ENCODE measurements at places on chromosomes 1 and 21.
A peak's percentile ranks its signal among the peaks of the same experiment; 100 is the strongest.

GRCh38 chr1:115911294-115911693 is 65.0 kb upstream of the SLC22A15 start:
- no peak for DNase-seq

DNA sequence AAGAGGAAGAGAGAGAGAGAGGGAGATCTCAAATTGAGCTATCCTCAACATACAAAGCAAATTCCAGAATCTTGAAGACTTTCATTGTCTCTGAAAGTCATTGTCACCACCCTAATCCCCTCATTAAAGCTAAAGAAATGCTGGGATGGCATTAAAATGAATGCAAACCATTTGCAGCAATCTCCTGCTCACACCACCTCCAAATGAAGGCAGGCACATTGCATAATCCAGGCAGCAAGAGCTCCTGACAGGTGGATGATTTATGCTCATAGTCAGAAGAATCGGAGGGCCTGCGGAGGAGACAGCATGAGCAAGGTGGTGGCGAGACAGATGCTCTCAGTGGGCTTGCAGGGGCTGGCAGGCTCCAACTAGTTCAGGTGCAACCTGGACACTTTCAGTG is 90.2 kb downstream of the ESRRG start:
- no peak for DNase-seq

DNA sequence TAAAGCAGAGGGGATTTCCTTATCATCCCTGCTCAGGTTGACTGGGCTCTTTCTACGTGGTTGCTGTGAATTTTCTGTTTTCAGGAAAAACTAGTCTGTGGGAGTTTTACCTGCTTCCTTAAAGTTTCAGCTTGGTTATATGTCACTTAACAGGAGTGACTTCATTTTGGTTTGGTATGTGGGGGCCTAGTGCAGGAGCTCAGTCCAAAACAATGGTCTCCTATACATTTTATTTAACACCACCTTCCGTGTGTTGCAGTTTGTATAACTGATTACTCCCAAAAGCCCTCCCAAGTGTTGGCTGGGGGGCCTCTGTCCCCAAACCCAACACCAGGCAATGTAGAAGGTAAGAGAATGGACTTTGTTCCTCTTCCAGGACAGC is 5.3 kb downstream of the IL23R start:
- no peak for DNase-seq

DNA sequence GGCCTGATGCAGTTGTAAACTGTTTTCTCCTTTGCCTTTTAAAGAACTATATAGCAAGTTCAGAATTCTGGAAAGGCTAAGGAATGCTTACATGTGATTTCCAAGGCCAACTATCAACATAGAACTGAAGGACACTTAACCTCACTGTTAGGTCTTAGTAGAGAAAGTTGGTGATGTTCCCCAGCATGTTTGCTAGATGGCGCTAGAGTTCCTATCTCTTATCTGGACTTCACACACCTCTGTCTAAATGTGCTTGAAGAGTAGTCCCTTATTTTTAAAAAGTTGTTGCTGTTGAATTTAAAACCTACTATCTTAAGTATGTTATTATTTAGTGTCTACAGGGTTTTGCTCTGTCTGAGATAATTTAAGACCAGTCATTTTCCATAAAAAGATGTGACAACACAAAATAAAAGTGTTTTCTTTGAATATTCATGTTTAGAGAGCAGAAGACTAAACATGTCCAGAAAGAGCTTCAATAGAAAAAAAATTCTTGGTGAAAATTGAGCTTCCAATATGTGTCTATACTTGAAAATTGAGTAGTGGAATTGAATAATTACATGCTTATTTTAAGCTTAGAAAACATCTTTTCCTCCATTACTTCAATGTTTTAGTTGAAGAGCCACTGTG is 237.3 kb downstream of the S1PR1 start:
- no peak for DNase-seq

- DNase-seq = no peak
These were observed 340.0 kb upstream of the NFIA start for GRCh38 chr1:60742339-60742738.

- no peak for DNase-seq
These were observed 7.9 kb downstream of the ITSN1 start for GRCh38 chr21:33650230-33650629.

GRCh38 chr1:193270996-193271395 is 84.6 kb upstream of the B3GALT2 start:
- DNase-seq = peak; percentile 68

- no peak for DNase-seq
These were observed 124.6 kb downstream of the ZC3H11B start for GRCh38 chr1:219488275-219488674.

DNA sequence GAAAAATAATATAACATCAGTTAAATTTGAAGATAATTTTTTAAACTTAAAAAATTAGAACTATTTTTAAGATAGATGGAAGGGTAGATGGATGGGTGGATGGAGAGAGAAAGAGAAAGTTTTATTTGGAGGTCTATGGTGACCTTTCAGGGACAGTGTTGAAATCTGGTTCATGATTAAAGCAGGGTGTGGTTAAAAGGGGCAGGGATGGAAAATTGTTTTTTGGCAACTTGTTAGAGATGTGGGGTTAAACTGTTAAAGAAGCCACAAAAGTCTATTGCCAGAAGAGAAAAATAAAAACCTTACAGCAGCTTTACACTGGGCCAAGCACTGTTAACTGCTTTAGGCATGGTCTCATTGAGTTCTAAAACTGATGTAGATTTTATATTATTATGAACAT is 134.9 kb upstream of the GORAB start:
- peak; percentile 4 for DNase-seq

DNA sequence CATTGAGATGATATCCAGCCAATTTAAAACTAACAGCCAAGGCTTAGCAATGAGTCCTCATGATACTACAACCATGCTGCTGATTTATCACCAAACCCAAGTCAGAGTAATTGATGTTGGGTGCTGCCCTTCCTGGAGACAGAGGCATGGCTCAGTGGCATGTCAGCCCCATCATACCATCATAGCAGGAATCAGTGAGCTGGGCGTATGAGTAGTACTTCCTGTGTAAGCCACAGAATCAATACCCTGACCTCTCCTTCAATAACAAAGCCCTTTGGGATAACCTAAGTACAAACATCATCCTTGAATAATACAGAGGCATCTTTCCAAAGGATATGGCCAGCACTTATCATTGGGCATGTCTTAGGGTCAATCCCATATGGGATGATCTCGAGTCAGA is 3.0 kb upstream of the LCE1E start:
- no peak for DNase-seq

DNA sequence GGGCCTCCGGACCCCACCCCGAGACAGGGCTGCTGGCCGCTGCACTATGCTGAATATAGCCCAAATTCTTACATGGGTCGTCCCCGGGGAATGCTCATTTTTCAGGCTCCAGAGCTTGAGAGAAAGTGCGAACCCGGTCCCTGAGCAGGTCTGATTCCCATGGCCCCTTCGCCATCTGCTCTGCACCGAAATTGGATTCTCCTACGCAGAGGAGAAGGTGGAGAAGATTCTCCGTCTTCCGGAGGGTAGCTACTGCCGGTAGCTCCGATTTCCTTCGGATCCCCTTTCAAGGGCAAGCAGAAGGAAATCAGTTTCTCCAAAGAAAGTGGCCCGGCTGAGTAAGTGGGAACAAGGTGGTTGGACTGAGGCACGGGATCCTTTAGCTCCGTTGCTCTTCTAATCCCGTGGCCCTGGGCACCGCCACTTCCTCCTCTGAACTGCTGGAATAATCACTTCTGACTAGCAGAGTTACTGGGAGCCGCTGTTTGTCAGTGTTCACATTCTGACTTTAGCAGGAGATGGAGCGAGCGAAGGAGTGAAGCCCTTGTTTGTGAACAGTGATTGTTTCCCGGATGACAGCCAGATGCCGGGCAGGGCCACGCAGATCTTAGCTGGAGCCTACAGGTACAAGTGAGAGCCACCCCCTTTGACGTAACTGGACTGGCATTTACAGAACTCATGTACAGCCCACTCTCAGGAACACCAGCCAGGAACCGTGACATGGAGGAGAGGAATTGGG is 1.1 kb upstream of the ZNF496 start:
- peak; percentile 4 for DNase-seq

GRCh38 chr1:200376528-200376927 is 33.3 kb downstream of the ZNF281 start:
- peak; percentile 86 for DNase-seq

DNA sequence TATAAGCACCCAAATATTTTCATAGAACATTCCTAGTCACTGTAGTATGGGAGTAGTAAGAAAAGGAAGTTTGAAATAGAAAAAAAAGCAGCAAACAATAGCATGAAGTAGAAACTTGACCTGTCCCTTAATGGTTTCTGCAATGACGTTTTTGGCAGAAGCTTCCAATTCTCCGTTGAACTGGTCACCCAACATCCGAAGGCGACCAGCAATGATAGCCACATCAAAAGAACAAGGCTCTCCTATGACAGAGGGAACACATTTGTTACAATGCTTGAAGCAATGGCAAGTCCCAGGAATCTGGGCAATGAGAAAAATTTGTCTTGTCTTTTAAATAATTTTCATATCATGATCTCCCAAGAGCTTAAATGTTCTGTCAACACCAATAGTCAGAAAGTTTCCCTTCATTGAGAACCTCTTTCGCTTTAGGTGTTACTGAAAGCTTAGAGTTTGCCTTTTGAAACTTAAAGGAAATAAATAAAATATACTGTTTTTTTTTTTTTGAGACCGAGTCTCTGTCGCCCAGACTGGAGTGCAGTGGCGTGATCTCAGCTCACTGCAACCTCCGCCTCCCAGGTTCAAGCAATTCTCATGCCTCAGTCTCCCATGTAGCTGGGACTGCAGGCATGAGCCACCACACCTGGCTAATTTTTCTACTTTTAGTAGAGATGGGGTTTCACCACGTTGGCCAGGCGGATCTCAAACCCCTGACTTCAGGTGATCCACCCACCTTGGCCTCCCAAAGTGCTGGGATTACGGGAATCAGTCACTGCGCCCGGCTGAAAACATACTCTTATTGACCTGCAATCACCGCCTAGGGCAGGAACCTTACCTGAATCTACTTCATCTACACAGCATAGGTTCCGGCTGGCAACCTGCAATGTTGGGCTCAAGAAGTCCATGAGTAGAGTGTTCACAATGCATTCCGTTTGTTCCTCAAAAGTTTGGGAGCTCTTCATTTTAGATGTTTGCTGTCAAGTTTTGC is 672 bp downstream of the BCL2L15 start:
- DNase-seq = no peak

DNA sequence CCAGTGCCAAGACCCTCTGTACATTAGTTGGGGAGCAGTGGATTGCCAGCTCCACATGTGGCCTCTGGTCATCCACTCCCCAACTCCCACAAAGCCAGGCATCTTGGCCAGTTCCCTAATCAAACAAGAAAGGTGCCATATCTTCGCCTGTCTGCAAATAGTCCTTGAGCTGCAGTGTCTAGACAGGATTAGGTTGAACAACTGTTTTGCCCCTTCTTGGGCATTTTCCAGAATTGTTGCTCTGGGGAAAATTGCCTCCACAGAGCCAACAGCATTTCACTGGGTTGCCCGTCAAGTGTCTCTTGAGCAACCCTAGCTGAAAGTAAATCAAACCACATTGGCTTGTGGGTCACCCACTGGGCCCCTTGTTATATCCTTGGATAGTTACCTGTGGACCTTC is 109.3 kb downstream of the GDAP2 start:
- DNase-seq = no peak

GRCh38 chr1:3355894-3356826 is 98.3 kb upstream of the ARHGEF16 start:
- DNase-seq = no peak

GRCh38 chr21:36104317-36105300 is 30.3 kb upstream of the CBR3 start:
- peak; percentile 35 for DNase-seq

GRCh38 chr1:37107153-37107907 is 73.0 kb upstream of the GRIK3 start:
- no peak for DNase-seq

DNA sequence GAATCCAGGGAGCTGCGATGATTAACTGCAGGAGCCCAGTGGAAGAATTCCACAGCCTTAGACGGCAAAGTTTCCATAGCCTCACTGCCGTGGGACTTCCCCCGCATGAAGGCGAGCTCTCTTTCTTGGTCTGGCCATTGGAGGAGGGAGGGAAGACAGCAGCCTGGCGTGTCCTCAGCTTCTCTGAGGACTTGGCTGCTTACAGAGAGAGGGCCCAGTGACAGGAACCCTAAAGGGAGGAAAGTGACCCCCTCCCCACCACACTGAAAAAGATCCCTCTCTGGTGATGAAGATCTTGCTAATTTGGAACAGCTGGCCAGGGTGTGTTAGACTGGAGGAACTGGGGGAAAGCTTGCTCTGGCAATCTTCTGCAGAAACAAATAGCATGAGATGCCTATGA is 41.0 kb downstream of the ATP2B4 start:
- no peak for DNase-seq

DNA sequence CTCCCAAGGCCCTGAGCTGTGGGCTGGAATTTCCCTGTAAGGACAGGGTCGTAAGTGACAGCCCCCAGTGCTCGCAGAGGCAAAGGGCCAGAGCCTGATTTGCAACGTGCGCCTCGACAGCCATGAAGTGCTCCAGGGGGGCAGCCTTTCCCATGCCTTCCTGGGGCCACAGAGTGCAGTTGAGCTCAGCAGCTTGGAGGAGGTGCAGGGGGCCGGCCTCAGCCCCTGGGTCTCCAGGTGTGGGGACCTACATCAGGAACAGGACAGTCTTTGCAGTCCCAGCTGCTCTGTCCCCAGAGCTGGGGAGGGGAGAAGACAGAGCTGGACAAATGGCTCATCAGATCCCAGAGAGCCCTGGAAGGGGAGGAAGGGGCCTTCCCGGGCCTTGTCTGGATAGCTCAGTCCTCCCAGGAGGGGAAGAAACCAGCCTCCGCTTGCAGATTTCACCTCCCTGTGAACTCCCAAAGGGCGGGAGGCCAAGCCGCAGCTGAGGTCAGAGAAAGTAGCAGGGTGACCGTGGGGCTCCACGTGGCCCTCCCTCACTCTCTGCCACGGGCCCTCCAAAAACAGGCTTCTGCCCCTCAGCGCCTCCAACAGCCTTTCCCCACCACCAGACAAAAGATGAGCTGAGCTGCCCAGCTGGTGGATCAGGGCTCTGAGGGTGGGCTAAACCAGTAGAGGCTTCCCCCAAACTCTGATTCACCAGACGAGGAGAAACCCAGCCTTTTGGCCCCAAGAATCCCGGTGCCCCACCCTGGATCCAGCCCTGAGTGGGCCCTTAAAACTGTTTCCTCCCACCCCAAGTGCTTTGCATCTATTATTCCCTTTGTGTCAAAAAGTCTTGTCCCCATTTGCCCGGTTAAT is 76.5 kb downstream of the DHRS3 start:
- peak; percentile 79 for DNase-seq

DNA sequence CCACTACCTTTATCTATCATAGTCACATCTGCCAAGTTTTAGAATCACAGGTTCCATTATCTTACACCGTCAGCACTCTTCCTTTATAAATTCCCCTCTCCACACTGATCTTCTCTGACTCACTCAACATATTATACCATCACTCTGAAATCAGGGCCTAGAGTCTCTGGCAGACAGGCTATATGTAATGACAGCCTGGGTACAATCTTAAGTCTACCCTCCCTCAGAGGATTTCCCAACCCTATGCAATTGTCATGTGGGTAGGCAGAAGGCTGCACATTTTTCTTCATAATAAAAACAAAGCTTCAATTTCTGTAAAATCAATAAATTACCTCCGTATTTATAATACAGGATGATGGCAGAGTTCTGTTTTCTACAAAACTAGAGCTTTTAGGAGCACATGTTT is 138.0 kb downstream of the RERE start:
- DNase-seq = no peak
